T-helper 9 cell (primary cell): ENCODE measurements at places on chromosomes 13 and 19.

DNA sequence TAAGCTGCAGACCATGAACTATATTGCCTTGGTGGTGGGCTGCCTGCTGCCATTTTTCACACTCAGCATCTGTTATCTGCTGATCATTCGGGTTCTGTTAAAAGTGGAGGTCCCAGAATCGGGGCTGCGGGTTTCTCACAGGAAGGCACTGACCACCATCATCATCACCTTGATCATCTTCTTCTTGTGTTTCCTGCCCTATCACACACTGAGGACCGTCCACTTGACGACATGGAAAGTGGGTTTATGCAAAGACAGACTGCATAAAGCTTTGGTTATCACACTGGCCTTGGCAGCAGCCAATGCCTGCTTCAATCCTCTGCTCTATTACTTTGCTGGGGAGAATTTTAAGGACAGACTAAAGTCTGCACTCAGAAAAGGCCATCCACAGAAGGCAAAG is 53.7 kb downstream of the CYSLTR2 start:
- DNase-seq = no peak

- DNase-seq = no peak
Observed at GRCh38 chr19:30280018-30280417, 92.2 kb upstream of the ZNF536 start.

DNA sequence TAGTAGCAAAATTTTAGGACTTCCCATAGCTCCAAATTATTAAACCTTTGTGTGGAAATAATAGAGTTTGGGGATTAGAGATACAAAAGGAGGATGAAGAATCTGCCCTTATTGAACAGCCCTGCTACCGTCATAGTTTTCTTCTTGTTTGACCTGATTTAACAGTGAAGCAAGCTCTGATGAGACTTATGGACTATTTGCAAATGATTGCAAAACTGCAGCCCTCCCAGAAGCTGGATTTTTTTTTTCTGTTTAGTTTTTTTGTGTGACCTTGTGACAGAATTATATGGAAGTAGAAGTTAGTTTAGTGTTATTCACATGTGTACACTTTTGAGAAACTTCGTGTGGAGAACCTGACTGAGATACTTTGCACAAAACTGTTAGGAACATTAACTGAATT is 267.8 kb downstream of the KCNRG start:
- no peak for DNase-seq

DNA sequence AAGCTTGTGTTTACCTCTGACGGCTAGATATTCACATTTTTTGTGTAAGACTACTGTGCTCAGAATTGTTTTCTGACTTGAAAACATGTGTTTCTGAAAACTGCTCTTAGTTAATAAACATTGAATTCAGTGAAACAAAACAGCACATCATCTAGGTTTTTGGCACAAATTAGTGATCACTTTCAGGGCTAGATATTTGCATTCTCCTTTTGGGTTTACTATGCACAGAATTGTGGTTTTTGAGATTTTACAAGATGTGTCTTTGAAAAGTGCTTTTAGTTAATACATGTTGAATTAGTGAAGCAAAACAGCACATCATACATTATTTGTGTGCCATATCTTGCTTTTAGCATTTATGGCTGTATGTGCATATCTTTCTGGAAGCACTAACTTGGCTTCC is 8.2 kb upstream of the PARP4 start:
- no peak for DNase-seq

DNA sequence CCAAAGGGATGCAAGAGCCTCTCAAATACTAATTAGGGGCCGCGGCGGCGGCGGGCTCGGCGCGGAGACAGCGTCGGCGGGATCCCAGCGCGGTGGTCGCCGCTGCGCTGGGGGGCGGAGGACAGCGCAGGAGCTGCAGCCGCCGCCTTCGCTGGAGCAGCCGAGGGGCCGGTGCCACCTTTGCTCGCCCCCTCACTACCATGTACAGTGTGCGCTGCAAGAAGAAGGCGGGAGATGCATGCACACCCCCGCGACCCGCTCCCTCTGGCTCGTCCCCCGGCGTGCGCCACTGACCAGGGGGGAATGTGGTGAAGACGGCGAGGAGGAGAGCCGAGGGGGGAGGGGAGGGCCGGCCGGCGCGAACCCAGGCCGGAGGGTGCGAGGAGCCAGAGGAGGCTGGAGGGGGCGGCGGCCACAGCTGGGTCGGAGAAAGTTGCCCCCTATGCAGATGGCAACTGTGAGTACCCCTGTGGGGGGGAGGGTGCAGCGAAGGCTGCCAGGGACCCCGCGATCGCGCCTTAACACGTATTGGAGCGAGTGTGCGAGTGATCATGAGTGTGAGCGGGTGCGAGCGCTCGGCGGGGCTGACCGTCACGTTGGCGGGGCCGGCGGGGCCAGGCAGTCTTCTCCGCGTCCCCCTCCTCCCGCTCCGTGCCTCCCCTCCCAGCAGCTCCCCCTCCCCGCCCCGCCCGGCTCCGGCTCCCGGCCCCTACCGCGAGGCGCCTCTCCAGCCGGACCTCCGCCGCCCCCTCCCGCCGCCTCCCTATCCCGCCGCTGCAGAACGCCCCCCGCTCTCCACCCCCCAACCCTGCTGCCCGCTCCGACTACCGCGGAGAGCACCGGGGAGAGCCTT is 808 bp downstream of the SLITRK5 start:
- no peak for DNase-seq

DNA sequence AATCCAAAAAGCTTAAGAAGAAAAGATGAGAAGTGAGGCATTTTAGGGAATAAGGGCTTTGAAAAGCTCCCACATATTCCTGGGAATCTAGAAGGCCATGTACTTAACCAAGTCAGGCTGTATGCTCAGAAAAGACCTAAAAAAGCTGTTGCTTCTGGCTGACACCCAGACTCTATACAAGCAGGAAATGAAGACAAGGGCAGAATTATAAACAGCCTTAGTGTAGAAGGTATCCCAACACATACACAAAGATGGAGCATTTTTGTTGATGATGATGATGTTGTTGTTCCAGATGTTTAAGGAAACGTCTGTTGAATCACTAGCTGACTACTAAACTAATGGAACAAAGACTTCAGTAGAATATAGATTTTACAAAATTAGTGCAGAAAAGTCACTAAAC is 26.1 kb upstream of the N4BP2L1 start:
- no peak for DNase-seq

GRCh38 chr13:59343993-59344822 is 819.5 kb downstream of the DIAPH3 start:
- no peak for DNase-seq

DNA sequence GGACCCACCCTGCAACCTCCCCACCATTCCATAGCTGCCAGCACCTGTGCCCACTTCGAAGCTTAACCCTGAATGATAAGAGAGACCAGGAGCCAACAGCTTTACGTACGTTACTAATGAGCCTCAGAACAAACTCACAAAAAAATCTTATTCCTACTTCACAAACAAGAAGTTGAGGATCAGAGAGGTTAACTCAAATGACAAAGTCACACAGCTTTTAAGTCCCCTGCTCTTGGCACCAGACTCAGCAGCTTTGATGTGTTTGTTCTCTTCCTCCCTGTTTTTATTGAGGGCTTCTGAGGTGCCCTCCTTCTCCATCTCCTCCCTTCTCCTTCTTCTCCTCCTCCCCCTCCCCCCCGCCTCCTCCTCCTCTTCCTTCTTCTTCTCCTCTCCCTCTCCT is 115.4 kb downstream of the ZDHHC20 start:
- no peak for DNase-seq

GRCh38 chr13:65091031-65091430 is 2139.1 kb downstream of the PCDH9 start:
- no peak for DNase-seq

GRCh38 chr13:102399791-102400674 is 1.8 kb downstream of the FGF14 start:
- no peak for DNase-seq

DNA sequence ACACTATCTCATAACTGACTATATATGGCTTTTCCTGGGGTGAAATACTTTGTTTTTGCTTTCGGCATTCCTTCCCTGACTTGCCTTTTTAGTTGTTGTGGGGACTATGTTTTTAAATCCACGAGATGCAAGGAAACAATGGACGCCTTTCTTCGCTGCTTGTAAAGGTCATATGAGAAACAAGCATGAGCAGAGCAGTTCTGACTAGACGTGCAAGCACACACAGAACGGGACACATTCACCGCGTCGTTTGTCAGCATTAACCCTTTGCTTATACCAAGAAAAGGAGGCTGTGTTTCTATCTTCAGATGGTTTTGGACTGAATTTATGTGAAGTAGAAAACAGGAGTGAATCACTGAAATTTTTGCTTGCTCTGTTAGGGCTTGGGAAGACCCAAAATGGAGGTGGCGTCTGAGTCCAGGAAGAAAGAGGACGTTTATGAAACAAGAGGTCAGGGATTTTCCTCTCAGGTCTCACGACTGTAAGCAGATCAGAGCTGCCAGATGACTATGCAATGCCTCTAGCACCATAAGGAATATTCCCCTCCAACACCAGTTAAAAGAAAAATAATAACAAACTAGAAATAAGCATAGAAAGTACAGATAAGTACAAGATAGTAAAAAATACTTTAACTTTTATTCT is 358.9 kb downstream of the DLEU7 start:
- no peak for DNase-seq

DNA sequence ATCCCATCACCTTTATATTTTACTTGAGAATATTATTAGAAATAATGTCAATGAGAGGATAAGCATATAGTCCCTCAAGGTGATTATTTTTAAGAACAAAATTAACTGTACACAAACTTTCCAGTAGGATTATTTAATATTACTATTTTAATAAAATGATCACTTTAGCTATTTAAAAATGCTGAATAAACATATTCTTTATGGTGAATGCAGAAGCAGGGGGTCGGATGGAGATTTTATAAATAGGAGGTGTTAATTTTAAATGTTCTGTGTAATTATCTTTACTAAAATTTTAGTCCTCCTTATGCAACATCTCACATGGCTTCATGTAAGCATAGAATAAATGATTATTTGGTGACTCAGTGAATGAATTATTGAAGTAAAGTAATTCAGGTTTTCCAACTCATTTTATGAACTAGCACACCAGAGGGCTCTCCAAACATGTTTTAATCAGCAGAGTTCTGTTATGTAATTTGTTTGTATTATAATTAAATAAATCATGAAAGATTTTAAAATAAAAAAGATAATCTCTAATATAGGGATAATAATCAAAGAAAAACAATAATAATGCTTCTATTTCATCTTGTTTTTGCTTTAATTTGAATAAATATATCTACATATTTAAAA is 1635.2 kb downstream of the EFNB2 start:
- DNase-seq = no peak
